Adipose tissue (tissue), 3 donors: ENCODE measurements at places on chromosomes 3 and 15. TPM values are rescaled to one million over a fixed set of nuclear protein-coding genes. Genes with fewer than 3 reads are reported as not detected.

The SLC38A3 gene
- not detected for polyA plus RNA-seq

The GOLGA8K gene
- 1.2 TPM for polyA plus RNA-seq

The HCLS1 gene
- polyA plus RNA-seq: 47.8 TPM

The LRRK1 gene
- polyA plus RNA-seq: 5.2 TPM

The SERPINI1 gene
- polyA plus RNA-seq: 36.7 TPM

The EPM2AIP1 gene
- 4.3 TPM for polyA plus RNA-seq

The CEP70 gene
- polyA plus RNA-seq: 12.0 TPM

The HRH1 gene
- 3.8 TPM for polyA plus RNA-seq

The SLC28A2 gene
- not detected for polyA plus RNA-seq

The CCNB2 gene
- 0.79 TPM for polyA plus RNA-seq

The XIRP1 gene
- polyA plus RNA-seq: 0.37 TPM

The CASR gene
- under 0.01 TPM for polyA plus RNA-seq

The PEX11A gene
- polyA plus RNA-seq: 12.8 TPM

The COL6A5 gene
- polyA plus RNA-seq: not detected
